ENCODE measurements at places on chromosomes 4 and X.

GRCh38 chrX:19846995-19847790 lies 40.2 kb downstream of the SH3KBP1 start:
- no peak for DNase-seq

GRCh38 chr4:147633113-147633512 lies 15.9 kb downstream of the TMEM184C start:
- no peak for DNase-seq

DNA sequence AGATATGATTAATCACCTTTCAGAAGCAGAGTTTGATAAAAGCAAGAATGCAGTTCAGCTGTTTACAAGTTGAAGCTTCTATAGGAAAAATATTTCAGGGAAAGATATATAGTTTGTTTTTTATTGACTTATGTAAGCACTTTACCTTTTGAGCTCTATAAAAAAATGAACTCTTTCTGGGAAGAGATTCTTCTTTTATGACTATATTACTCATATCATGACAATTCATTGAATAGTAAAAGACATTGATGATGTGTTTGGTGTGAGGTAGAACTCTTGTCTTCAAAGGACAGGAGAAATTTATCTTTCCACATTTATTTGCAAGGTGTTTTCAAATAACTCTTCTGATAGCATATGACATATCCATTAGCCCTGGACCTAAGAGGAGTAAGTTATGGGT lies 156.6 kb downstream of the SLC4A4 start:
- no peak for DNase-seq

DNA sequence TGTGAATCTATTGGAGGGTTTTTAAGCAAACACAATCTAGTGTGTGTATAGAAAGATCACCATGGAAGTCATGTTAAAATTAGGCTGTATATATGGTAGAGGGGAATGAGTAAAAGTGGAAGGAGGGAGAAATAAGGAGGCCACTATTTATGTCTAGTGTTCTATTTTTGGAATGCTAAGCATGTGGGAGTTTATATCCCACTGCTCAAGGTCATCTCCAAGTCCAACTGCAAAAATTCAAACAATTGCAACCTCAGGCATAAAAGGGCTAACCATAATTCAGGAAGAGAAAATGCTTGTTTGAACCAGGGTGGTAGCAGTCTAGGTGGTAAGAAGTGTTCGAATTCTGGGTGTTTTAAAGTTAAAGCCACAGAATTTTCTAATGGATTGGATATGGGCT lies 39.2 kb downstream of the SERPINA7 start:
- DNase-seq, result no peak

DNA sequence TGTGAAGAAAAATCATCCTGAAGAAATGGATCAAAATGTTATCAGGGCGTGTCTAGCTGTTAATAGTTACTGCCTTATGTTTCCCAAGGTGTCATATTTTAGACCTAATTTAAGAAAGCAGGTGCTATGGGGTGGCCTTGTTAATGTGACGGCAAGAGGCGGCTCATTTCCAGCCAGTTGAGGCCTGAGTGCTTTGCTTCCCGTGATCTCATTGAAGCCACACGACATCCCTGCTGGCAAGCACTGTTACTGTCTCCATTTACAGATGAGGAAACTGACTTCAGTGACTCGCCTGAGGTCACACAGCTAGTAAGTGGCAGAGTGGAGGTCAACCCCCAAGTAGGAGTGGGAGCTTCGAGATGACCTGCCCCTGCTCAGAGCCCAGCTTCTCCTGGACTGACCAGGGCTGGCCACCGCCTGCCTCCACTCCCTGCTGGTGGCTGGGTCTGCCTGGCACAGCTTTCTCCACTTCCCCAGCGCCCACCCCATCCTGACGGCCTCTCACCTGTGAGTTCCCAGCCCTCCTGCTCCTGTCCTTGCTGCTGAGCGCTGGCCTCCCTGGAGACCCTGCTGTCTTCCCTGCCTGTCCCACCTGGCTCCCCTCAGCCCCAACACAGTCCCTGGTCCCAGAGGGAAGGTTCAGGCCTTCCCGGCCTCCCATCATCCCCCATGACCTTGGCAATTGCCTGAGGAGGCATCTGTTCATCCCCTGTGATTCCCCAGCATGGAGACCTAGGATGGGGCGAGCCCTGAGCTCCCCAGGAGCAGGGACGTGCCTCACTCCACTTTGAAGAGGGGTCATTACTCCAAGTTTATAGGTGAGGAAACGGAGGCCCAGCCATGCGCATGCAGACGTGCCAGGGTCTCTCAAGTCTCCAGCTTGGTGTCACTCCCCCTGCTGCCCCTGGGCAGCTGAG lies 47.7 kb upstream of the SORCS2 start:
- DNase-seq, result no peak

DNA sequence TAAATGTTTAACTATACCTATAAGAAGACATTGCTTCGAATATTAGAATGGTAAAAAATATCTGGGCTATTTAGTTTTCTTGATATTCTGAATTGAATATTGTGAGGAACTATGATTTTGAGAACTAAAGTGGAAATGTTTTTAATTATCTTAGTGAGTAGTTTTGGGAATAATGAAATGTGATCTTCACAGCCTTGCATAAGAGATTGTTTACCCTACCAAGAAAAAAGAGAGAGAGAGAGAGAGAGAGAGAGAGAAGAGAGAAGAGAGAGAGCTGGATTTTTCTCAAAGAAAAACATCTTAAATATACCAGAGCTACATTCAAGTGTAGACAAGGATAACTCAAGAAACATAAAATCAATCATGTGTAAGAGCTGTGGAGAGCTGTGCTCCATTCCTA lies 148.7 kb upstream of the MAD2L1 start:
- no peak for DNase-seq

GRCh38 chr4:95411371-95412088 lies 137.2 kb downstream of the UNC5C start:
- no peak for DNase-seq

DNA sequence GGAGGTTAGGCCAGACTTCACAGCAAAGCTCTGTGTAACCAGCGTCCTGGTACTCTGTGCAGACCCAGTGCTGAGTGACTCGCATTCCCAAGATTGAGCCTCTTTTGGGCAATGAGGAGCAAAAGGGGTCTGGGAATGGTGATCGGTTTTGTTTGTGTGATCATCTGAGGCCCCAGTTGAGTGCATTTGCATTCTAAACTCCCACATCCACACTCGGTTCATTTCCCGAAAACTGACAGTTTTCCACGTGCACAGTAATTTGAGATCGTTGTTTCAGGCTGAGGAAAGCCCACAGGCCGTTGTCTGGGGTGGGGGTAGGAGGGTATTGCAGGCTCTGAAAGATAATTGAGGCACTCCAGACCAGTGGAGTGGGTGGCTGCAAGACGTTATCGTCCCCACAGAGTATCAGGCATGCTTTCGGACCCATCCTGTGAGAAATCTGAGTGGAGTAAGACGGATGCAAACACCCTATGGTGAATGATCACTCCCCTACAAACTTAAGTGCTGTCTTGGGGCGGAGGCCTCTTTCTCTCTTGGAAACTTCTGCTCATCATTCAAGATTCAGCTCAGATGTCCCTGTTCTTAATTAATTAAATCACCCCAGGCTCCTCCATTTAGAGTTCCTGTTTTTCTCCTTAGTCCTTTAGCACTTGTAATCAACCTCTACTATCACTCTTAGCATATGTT lies 96.1 kb downstream of the AFF1 start:
- DNase-seq, result no peak

DNA sequence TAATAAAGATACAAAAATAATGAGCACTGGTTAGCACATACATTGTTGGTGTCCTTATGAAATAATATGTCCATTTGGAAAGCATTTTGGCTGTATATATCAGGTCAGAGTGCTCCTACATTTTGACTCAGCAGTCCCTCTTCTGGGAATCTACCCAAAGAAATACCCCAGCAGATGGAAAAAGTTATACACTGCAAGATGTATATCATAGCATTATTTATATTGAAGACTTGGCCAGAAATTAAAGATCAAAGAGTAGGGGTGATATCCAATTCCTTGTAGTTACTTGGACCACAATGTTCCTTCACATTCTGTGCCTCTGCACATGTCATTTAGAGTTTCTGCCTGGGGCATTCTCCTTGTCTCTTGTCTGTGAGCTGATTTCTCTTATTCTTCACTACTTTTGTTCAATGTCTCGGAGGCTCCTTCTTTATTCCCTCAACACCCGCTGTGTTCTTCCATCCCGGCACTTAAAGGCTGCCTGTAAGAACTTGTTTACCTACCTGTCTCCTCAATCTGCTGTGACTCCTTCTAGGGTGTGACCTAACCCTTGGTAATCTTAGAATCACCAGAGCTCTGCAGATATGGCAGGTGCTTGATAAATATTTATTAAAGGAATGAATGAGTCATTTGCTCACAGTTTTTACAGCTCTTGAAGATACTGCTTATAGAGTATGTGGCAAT lies 3.1 kb upstream of the TSPAN5 start:
- no peak for DNase-seq

- DNase-seq, result no peak
Observed at GRCh38 chrX:40773188-40773587, 37.8 kb upstream of the MED14 start.

GRCh38 chr4:6449746-6450369 lies 22.6 kb downstream of the PPP2R2C start:
- no peak for DNase-seq

GRCh38 chrX:16196829-16197228 lies 29.5 kb downstream of the MAGEB17 start:
- no peak for DNase-seq

- no peak for DNase-seq
Observed at GRCh38 chr4:174408841-174409552, 113.3 kb downstream of the HPGD start.

DNA sequence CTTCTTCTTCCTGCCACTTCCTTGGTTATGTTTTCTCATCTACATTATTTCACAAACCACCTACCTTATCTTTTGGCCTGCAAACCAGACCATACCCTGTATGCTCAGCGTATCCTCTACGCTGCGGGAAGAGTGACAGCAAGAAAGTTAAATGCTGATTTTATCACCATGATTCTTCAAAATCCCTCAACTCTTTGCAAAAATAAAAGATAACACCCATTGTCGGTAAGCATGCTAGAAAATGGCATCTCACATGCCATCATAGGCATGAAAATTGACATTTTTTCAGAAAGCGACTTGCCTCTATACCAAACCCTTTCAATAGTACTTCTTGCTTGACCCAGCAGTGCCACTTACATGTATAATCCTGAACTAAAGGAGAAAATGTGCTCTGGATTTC lies 102.0 kb downstream of the HPGD start:
- DNase-seq, result no peak

GRCh38 chrX:44202596-44202995 lies 140.9 kb downstream of the EFHC2 start:
- DNase-seq, result no peak

GRCh38 chr4:147778942-147779341 lies 47.1 kb downstream of the ARHGAP10 start:
- no peak for DNase-seq

- no peak for DNase-seq
Observed at GRCh38 chrX:65607070-65607742, 60.2 kb upstream of the MSN start.

DNA sequence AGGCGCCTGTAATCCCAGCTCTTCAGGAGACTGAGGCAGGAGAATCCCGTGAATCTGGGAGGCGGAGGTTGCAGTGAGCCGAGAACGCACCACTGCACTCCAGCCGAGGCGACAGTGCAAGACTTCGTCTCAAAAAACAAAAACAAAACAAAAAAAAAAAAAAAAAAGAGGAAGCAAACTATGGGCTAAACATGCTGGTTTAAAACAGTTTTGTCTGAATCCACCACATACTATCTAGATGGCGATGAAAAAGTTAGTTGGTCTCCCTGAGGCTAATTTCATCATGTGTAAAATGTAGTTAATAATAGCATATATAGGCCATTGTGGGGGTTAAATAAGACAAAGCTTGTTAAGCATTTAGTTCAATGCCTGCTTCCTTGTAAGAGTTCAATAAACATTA lies 451.1 kb downstream of the RPA4 start:
- no peak for DNase-seq

DNA sequence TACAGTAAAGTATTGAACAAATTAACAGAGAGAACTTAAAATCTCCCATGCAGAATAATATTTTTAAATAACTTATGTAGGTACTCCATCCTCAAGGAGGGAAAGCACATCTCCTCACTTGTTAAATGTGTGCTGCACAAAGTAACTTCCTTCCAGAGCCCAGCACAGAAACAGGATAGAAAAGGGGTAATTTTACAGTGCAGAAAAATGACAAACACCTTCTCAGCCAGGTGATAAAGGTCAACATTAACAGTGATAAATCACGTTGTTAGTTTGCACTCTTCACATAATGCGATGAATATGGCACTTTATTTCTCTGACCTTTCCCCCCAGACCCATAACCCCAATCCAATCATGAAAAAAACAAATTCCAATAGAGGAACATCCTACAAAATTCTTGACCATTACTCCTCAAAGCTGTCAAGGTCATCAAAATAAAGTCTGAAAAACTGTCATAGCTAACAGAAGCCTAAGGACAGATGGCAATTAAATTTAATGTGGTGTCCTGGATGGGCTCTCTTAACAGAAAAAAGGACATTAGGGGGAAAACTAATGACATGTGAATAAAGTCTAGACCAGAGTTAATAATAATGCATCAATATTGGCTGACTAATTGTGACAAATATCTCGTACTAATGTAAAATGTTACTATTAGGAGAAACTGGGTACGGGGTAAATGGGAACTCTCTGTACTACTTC lies 547.4 kb upstream of the AGA start:
- no peak for DNase-seq

GRCh38 chrX:123834116-123834515 lies 25.7 kb upstream of the XIAP start:
- no peak for DNase-seq

DNA sequence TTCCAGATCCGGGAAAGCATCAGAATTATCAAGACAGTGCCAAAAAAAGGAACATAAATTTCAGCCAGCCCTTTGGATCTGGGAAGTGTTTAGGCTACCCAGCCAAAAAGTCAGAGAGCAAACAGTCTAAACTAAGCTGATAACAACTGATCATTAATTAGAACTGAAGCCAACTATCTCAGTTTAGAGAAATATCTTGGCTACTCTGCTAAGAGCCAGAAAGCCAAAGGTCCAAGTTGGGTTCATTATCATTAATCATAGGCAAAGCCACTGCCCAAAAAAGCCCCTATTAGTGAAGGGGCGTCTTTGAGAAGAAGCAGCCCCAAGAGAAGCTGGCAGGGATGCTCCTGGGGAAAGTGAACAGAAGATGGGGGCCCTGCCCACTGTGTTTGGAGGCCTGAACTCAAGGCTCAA lies 37.0 kb upstream of the SHISA3 start:
- no peak for DNase-seq

DNA sequence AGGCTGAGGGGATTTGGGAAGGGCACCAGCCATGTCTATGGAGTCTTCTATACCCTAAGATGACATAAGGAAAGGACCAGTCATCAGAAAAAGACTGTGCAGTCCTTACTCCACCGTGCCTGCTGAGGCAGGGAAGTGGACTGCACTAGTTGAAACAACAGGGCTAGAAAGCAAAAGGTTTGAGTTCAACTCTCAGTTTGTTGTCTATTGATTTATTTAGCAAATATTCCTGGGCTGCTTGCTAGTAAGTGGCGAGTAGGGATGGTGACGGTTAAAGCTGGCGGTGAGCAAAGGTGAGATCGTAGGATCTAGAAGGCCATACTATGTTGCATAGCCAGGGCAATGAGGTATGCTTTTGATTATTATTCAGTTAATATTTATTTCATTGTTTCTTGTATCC lies 110.1 kb downstream of the SMIM20 start:
- DNase-seq, result no peak

- no peak for DNase-seq
Observed at GRCh38 chr4:2482693-2483092, 13.8 kb downstream of the RNF4 start.
